Activated T-helper 1 cell treated with anti-CD3 and anti-CD28 coated beads, Interleukin-2, amount 50 U/mL, for 16 hours (primary cell): ENCODE measurements at places on chromosomes 3 and 15.

DNA sequence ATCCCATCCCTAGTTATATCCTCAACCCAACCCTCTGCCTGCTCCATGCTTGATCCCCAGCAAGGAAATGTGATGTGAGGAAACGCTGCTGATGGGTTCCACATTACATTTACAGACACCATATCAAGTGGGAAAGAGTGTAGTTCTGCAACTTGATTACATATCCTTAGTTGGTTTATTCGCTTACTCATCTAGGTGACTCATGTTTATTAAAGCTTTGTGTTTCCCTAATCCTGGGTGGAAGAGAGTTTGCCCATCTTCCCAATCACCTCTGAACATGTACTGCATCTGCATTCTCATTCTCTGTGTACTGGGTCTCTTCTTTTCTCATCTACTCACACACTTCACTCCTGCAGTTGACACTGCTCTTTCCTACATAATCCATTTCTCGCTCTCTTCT lies 91.7 kb upstream of the PDZRN3 start:
- DNase-seq: no peak

- no peak for DNase-seq
Measured at GRCh38 chr15:94692710-94693109, 461.3 kb downstream of the MCTP2 start.

DNA sequence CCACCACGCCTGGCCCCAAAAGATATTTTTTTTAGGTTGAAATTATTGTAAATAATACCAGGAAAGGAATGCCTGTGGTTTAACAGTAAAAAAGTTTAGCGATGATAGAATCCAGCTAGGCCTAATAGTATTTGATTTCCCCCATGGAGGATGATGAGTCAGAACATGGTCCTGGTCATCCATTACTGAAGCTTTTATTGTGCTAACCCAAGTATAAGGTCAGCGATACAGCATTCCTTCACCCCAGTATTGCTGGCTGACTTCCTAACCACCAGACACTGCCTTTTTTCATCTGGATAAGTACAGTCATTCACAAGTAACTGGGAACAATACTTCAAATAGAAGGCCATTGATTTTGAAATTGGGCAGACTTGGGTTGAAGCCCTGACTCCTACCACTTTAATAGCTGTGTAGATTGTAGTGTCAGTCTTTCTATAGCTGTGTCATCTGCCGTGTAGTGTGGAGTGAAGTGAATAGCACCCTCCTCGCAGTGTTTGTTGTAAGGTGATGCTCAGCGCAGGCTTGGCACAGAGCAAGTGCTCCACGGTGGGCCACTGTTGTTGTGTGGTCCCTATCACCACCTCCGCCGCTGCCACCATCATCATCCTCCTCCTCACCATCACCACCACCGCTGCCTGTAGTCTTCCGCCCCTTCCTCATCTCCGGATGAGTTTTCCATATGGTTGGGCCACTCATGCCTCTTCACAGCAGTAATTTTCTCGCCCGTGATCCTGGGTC lies 436.0 kb upstream of the TPM1 start:
- DNase-seq: no peak

- no peak for DNase-seq
Measured at GRCh38 chr15:47405365-47406162, 311.7 kb upstream of the SEMA6D start.

DNA sequence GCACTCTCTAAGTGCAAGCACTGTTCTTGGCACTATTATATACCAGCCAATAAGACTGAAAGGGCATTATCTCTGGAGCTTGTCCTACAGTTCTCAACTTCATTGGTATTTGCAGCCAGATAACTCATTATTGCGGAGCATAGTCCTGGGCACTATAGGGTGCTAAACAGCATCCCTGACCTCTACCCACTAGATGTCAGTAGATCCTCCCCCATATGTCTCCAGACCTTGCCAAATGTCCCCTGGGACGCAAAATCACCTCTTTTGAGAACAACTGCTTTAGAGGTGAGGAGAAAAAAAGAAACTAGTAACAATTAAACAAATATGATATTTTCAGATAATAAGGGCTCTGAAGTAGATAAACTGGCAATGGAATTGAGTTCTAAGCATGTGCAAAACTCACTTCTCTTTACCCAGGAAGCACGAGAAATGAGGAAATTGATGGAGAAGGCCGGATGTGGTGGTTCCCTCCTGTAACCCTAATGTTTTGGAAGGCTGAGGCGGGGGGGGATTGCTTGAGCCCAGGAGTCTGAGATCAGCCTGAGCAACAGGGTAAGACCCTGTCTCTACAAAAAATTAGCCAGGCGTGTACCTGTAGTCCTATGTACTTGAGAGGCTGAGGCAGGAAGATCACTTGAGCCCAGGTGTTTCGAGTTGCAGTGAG lies 61.4 kb downstream of the FRMD4B start:
- DNase-seq: no peak

DNA sequence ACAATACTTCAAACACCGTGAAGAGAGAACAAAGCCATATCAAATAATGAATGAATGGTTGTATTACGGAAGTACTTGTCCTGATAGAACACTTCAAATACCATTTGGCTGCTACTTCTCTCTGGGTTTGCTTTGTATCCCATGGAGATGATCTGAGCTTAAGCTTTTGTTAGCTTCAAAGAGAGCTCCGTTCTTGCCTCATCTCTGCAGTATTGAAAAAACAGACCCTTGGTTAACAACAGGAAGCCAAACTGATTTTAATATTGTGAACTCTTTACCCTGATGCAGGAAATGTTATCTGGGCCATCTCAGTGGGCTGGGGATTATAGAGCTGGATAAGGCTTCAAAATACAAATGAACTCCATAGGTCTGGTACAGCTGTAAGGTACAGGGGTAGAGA lies 101.0 kb downstream of the CHL1 start:
- no peak for DNase-seq

- DNase-seq: no peak
Measured at GRCh38 chr15:70032509-70032908, 65.2 kb downstream of the TLE3 start.

- DNase-seq: no peak
Measured at GRCh38 chr3:116064646-116065045, 380.6 kb downstream of the LSAMP start.

- no peak for DNase-seq
Measured at GRCh38 chr15:84749111-84749991, 959 bp downstream of the ZNF592 start.

- no peak for DNase-seq
Measured at GRCh38 chr3:138873471-138874278, 38.9 kb upstream of the PIK3CB start.

DNA sequence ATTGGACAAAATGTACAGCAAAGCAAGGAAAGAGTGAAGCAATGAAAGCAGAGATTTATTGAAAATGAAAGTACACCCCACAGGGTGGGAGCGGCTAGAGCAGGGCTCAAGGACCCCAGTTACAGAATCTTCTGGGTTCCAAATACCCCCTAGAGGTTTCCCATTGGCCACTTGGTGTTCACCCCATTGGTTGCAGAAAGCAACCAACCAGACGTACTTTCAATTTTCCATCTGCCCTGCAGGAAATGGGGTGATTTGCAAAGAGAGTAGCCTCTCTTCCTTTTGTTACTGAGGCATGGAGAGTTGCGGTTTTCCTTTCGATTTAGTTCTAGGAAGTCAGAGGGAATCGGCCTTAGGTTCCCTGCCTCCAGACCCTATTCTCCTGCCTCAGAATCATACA lies 2.4 kb downstream of the PML start:
- no peak for DNase-seq

DNA sequence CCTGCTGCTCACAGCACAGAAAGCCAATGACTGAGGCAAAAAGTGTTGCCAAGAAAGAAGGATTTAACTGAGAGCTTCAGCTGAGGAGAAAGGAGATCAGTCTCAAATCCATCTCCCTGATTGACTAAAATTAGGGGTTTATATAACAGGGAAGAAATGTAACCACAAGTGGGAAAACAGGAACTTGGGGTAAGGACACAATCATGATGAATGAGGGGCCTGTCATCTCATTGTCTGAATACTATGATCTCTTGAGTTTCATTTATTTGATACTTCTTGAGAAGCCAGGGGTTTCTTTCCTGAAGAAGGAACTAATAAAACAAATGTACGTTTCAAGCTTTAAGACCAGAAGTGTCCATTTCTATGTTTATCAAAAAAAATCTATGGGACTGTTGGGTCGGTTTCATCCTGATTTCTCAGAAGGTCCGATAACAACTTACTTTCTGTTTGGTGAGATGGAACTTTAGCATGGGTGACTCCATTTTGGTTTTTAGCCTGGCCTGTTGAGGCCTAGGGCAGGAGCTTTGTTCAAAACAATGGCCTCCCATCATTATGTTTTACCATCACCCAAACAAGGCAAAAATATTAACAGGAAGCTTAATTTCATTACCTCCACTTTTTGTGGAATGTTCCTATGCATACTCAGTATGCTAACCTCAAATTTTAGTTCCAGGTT lies 76.6 kb upstream of the PIAS1 start:
- DNase-seq: no peak

DNA sequence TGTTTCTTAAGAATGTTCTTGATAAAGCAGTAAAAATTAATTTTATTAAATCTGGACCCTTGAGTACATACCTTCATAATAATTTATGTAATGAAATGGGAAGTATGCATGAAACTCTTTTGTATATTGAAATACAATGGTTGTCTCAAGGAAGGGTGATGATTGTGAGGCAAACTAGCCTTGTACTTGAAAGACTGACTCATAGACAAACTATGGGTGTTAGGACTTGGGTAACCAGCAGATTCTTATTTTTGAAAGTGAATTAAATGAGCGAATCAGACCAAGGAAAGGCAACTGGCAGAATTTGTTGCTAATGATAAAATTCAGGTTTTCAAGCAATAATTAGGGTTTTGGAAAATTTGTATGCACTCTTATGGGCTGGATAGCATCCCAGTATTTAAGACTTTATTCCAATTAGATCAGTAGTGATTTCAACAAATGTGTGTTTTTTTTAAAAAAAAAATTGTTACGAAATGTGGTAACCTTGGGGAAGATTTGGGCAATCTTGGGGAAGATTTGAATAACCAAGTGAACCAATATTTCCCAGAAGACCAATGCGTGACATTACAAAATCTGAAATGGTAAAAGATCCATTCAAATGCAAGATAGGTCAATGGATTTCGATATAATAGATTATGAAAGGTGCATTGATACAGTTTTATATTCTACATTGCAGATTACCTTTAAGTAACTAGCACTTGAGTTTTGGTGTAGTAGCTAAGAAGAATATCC lies 42.0 kb downstream of the ATP2C1 start:
- no peak for DNase-seq

- DNase-seq: no peak
Measured at GRCh38 chr3:16802389-16802788, 82.4 kb upstream of the PLCL2 start.
